Activated T-cell treated with anti-CD3 and anti-CD28 coated beads, Interleukin-2, amount 50 U/mL, for 72 hours (primary cell): ENCODE measurements at places on chromosomes 4 and X. TPM values are rescaled to one million over a fixed set of nuclear protein-coding genes. Genes with fewer than 3 reads are reported as not detected.

Gene SMIM10L2A
- 0.24 TPM for total RNA-seq

DNA sequence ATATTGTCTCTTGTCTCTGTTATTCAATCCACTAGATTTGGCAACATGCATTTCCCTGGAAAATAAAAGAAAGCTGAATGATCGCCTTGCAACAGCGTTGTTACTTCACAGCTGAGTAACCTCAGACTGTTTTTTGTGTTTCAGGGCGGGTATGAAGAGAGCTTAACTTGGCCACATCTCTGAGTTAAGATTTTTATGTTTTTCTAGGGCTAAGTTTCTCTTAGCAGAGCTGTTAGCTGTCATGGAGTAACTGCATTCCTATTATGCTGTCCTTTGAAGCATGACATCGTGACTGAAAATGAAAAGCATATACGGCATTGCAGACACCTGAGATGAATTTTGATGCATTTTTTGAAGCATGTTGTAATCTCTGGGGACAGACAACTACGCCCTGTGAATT, 1798.9 kb downstream of the PCDH7 start:
- no peaks in the 10 kb centered on the region for H3K4me1 ChIP-seq

Gene FAM149A
- 2.0 TPM for total RNA-seq

DNA sequence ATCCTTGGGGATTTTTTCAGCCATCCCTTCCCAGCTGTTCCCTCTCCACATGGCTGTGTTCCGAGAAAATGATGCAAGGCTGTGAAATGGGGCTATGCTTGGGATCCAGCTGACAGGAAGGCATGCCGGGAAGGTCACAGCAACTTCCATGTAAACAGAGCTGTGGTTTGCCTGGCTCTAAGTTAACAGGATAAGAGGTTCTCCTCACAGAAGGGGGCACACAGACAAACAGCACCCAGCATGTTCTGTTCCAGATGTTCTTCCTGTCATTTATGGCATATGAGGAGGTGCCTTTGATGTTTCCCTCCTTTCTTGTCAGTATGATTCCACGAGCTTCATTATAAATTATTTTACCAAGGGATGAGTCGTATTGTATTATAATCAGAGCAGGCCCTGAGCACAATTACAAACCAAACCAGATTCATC, 220.7 kb downstream of the ANTXR2 start:
- no peak for DNase-seq
- no peak overlapping the region for H3K4me3 ChIP-seq
- no peak overlapping the region for H3K27ac ChIP-seq
- H3K36me3 ChIP-seq = no peaks in the 10 kb centered on the region
- no peaks in the 10 kb centered on the region for H3K4me1 ChIP-seq
- no peaks in the 10 kb centered on the region for H3K27me3 ChIP-seq

GRCh38 chr4:17068891-17069290, 170.4 kb upstream of the LDB2 start:
- peaks cover 12% of the 10 kb centered on the region for H3K27me3 ChIP-seq
- no peak overlapping the region for H3K27ac ChIP-seq
- DNase-seq = no peak
- H3K4me3 ChIP-seq = no peak overlapping the region

GRCh38 chrX:72128183-72128834, 3.4 kb downstream of the RTL5 start:
- no peak overlapping the region for H3K27ac ChIP-seq
- H3K27me3 ChIP-seq = peaks cover 90% of the 10 kb centered on the region
- no peaks in the 10 kb centered on the region for H3K36me3 ChIP-seq
- no peak overlapping the region for H3K4me3 ChIP-seq
- peaks cover 5% of the 10 kb centered on the region for H3K4me1 ChIP-seq

Gene FAT1
- 0.36 TPM for total RNA-seq

- H3K27ac ChIP-seq = no peak overlapping the region
- no peaks in the 10 kb centered on the region for H3K36me3 ChIP-seq
- no peaks in the 10 kb centered on the region for H3K27me3 ChIP-seq
- H3K4me1 ChIP-seq = no peaks in the 10 kb centered on the region
- DNase-seq = no peak
Observed at GRCh38 chrX:25108481-25108880, 92.7 kb upstream of the ARX start.

Gene CLDN2
- total RNA-seq = not detected

Gene LRP2BP
- 1.1 TPM for total RNA-seq

- H3K27ac ChIP-seq = no peak overlapping the region
- H3K36me3 ChIP-seq = no peaks in the 10 kb centered on the region
- H3K27me3 ChIP-seq = peaks cover 36% of the 10 kb centered on the region
- no peak overlapping the region for H3K4me3 ChIP-seq
- DNase-seq = no peak
- H3K4me1 ChIP-seq = no peaks in the 10 kb centered on the region
Observed at GRCh38 chrX:77114501-77114900, 332.7 kb upstream of the FGF16 start.

DNA sequence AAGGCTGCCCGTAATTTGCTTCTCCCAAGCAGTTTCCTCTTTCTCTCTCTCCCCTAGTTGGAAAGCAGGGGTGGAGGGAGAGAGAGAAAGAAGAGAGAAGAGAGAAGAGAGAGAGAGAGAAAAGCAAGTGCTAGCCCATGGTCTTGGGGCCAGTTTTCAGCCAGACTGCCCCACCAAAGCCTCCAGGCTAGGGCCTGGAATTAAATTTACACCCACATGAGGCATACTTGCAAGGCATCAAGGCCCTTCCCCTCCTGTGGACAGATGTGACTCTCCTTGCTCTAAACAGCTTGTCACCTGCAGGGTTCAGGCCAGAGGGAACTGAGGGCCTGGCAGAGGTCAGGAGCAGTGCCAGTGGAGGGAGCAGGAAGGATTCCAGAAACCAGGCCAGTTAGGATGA, 1.7 kb upstream of the CXCR3 start:
- H3K4me1 ChIP-seq = peaks cover 89% of the 10 kb centered on the region
- DNase-seq = no peak
- H3K27me3 ChIP-seq = no peaks in the 10 kb centered on the region
- H3K4me3 ChIP-seq = peak overlapping the region; percentile 7
- no peak overlapping the region for H3K27ac ChIP-seq
- peaks cover 4% of the 10 kb centered on the region for H3K36me3 ChIP-seq

Gene MTMR8
- 5.0 TPM for total RNA-seq

Gene USP27X
- 1.9 TPM for total RNA-seq

Gene HSFX2
- total RNA-seq = 0.39 TPM

Gene TCP11X2
- total RNA-seq = not detected

DNA sequence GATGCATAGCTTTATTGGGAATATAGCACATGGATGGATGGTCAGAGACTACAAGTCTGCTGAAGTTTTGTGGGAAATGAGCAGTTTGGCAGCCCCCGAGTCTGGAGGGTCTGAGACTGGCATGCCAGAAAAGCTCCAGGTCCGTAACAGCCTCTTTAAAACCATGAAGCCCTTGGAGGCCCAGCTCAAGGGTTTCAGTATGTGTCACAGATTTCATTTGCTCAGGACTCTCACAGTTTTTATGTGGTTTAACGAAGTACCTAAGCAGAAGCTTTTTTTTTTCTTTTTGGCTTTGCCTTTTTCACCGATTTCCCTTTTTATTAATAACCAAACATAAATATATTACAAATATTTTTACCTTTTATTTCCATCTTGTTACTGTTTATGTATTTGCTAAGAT, 30.6 kb upstream of the TMEM184C start:
- no peaks in the 10 kb centered on the region for H3K36me3 ChIP-seq
- no peaks in the 10 kb centered on the region for H3K4me1 ChIP-seq
- no peak overlapping the region for H3K27ac ChIP-seq

DNA sequence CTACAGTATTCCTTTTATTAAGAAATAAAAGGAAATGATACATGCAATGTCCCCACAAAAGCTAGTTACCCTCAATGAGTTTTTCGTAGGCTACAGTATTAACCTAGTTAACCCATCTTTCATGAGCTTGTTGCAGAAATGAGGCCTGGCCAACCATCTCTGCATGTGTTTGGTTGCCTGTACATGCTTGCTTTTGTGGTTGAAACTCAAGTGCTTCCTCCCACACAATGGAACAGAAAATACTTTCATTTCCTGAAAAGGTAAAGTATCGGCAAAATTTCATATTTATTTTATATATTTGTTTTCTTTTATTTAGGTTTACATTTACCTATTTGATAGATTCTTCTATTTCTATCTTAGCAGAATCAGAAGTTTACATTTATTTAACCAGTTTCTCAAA, 214.6 kb upstream of the FAM241A start:
- no peak for DNase-seq
- no peaks in the 10 kb centered on the region for H3K36me3 ChIP-seq
- no peak overlapping the region for H3K4me3 ChIP-seq

Gene XAGE3
- total RNA-seq = not detected

- DNase-seq = no peak
- peaks cover 25% of the 10 kb centered on the region for H3K27me3 ChIP-seq
- H3K4me1 ChIP-seq = no peaks in the 10 kb centered on the region
Observed at GRCh38 chrX:136166221-136166855, 19.0 kb downstream of the FHL1 start.

GRCh38 chr4:143420227-143420626, 83.6 kb downstream of the GAB1 start:
- peaks cover 22% of the 10 kb centered on the region for H3K27me3 ChIP-seq
- DNase-seq = no peak
- no peaks in the 10 kb centered on the region for H3K36me3 ChIP-seq
- H3K4me1 ChIP-seq = no peaks in the 10 kb centered on the region
- H3K4me3 ChIP-seq = no peak overlapping the region

GRCh38 chr4:140870427-140870826, 114.2 kb upstream of the TBC1D9 start:
- no peaks in the 10 kb centered on the region for H3K27me3 ChIP-seq
- no peak for DNase-seq
- no peak overlapping the region for H3K27ac ChIP-seq
- H3K4me3 ChIP-seq = no peak overlapping the region

- no peaks in the 10 kb centered on the region for H3K27me3 ChIP-seq
- no peak overlapping the region for H3K4me3 ChIP-seq
- no peak for DNase-seq
- H3K36me3 ChIP-seq = no peaks in the 10 kb centered on the region
- H3K27ac ChIP-seq = no peak overlapping the region
- H3K4me1 ChIP-seq = no peaks in the 10 kb centered on the region
Observed at GRCh38 chr4:54395013-54395527, 166.0 kb downstream of the PDGFRA start.

DNA sequence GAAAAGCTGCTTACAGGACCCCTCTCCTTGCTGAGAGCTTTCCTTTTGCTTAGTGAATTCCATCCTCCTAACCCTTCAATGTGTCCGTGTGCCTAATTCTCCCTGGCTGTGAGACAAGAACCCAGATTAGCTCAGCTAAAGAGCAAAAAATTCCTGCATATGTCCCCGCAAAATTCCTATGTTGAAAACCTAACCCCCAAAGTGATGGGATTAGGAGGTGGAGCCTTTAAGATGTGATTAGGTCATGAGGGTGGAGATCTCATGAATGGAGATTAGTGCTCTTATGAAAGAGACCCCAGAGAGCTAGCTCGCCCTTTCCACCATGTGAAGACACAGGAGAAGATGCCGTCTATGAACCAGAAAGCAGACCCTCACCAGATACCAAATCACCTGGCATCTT, 503.0 kb upstream of the DIAPH2 start:
- peaks cover 16% of the 10 kb centered on the region for H3K27me3 ChIP-seq
- H3K4me3 ChIP-seq = no peak overlapping the region
- H3K4me1 ChIP-seq = no peaks in the 10 kb centered on the region
- no peak overlapping the region for H3K27ac ChIP-seq
- no peak for DNase-seq
- no peaks in the 10 kb centered on the region for H3K36me3 ChIP-seq

Gene RNF150
- total RNA-seq = 0.46 TPM

Gene YIPF6
- total RNA-seq = 26.4 TPM

- DNase-seq = peak; percentile 95
- H3K4me1 ChIP-seq = peaks cover 48% of the 10 kb centered on the region
- H3K4me3 ChIP-seq = peak within 1 kb of the TSS; percentile 96
- no peaks in the 10 kb centered on the region for H3K27me3 ChIP-seq
- peak within 1 kb of the TSS; percentile 98 for H3K27ac ChIP-seq
- H3K36me3 ChIP-seq = peaks cover 7% of the 10 kb centered on the region
Observed at GRCh38 chr4:143184503-143185252, at the start of gene USP38. Gene USP38, plus strand, starts transcription at chr4:143184917. Its CDS starts 534 bp downstream, at chr4:143185451.

DNA sequence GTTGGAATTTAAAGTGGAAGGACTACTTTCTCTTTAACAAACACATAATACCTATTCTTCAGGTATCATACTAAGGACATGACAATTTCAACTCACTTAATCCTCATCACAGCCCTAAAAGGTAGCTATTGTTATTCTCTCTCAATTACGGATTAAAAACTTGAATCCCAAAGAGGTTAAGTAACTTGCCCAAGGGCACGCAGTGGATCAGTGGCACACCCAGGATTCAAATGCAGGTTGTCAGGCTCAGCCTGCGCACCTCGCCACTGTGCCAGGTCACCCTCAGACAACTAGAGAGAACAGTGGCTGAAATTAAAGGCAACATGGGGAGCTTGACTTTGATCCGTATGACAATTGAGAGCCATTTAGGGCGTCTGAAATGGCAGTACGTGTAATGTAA, 67.6 kb downstream of the MFAP3L start:
- no peaks in the 10 kb centered on the region for H3K36me3 ChIP-seq
- no peak for DNase-seq
- H3K4me3 ChIP-seq = no peak overlapping the region
- H3K4me1 ChIP-seq = no peaks in the 10 kb centered on the region
- H3K27me3 ChIP-seq = no peaks in the 10 kb centered on the region
- H3K27ac ChIP-seq = no peak overlapping the region

DNA sequence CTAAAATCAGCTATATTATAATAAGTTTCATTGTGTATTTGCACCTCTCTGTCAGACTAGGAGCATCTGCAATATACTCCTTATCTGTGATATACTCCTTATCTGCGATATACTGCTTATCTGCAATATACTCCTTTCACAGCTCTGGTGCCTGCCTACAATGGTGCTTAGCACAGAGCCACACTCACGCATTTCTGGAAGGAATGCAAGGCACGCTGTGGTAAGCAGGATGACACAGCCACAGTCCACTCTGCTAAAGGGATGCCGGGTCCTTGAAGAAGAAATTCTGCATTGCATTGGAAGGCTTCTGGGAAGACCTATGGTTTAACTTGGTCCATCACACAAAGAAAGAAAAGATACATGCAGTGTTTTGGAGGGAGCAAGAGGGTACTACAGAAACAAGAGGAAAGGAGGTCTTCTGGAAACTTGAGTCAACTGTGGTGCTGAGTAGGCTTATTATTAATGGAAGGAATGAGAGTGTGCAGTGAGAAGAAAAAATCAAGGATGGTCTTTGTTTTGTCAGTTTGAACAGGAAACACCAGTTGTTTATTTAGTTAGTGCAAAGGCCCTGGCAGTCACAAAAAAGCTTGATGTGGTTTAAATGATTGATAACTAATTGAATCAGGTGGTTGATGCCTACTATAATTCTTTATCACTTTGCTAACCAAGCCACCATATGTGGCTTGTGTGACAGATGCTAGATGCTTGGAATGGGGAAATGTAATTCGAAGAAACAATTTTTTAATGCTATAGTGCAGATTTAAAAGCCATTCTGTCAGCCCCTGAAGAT, 342.3 kb downstream of the GRXCR1 start:
- no peak for DNase-seq
- H3K27ac ChIP-seq = no peak overlapping the region
- no peaks in the 10 kb centered on the region for H3K27me3 ChIP-seq
- H3K4me3 ChIP-seq = no peak overlapping the region
- no peaks in the 10 kb centered on the region for H3K36me3 ChIP-seq

- no peaks in the 10 kb centered on the region for H3K36me3 ChIP-seq
- H3K4me1 ChIP-seq = no peaks in the 10 kb centered on the region
- no peak overlapping the region for H3K4me3 ChIP-seq
- no peak for DNase-seq
Observed at GRCh38 chrX:103101299-103102042, 8.5 kb upstream of the NXF3 start.
